ENCODE measurements at places on chromosomes 7 and 10.

GRCh38 chr7:42645906-42646305, 266.0 kb downstream of the C7orf25 start:
- DNase-seq: no peak

DNA sequence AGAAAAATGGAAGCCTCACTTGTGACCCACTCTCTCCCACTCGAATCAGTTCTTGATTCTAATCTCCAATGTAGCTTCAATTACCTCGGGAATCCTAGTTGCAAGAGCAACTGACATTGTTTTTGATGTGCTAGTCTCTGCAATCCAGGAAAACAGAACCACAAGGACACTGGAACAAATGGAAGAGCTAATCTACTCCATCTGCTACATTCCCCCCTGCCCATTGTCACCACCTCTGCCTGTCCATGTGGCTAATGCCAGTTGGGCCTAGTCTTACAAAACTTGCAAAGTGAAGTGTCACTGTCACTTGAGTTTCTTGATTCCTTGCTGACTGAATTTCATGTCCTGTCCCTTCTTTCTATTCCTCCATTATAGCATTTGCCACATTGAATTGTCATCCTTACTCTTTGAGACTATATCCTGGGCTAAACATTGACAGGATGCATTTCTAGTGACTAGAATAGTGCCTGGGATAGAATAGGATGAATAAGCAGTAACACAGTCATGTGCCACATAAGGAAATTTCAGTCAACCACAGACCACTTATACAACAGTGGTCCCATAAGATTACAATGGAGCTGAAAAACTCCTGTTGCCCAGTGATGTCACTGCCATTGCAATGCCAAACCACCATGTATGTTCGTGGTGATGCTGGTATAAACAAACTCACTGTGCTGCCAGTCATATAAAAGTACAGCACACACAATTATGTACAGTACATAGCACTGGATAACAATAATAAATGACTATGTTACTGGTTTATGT, 13.5 kb downstream of the GCC1 start:
- DNase-seq: no peak

- no peak for DNase-seq
These were observed 19.2 kb downstream of the MMRN2 start for GRCh38 chr10:86938260-86938659.

DNA sequence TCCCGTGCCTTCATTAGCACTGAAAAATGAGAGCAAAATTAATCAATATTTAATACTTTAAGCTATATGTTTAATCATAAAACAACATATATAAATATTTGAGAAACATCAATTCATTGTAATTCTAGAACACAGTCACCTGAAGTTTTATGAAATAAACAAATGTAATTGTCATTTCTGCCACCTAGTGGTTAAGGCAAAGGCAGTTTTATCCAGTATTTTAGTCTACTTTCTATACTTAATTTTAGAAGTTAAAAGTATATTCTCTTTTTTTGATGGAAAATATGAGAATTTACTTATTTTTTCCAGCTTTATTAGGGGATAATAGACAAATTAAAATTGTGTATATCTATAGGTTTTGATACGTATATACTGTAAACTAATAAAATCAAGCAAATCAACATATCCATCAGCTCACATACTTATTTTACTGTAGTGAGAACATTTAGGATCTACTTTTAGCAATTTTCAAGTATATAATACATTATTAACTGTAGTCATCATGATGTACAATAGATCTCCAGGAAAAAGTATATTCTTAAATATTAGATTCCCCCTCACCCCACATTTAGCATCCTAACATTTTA, 16.9 kb downstream of the PCGF6 start:
- no peak for DNase-seq

DNA sequence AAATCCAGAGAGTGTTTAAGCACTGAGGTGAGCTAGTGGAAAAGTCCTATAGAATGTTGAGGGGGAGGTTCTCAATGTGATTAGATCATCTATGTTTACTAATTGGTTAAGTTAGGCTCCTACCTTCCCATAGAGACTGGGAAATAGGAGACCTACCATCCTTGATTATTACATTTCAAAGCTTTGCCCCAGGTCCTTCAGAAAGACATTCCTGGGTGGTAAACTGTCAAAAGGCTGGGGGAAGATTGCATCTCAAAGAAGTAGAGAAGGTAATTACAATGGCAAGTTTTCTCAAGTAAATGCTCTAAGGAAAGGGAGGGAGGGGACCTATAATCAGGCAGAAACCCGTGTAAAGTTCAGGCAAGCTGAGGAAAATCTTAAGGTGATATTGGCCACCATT, 247.8 kb upstream of the SMIM30 start:
- no peak for DNase-seq

GRCh38 chr10:46251857-46252847, 34.6 kb upstream of the ANTXRL start:
- DNase-seq: peak; percentile 1

GRCh38 chr7:108419961-108420908, 36.0 kb downstream of the NRCAM start:
- DNase-seq: no peak

GRCh38 chr7:113308399-113308798, 190.0 kb upstream of the SMIM30 start:
- DNase-seq: no peak

DNA sequence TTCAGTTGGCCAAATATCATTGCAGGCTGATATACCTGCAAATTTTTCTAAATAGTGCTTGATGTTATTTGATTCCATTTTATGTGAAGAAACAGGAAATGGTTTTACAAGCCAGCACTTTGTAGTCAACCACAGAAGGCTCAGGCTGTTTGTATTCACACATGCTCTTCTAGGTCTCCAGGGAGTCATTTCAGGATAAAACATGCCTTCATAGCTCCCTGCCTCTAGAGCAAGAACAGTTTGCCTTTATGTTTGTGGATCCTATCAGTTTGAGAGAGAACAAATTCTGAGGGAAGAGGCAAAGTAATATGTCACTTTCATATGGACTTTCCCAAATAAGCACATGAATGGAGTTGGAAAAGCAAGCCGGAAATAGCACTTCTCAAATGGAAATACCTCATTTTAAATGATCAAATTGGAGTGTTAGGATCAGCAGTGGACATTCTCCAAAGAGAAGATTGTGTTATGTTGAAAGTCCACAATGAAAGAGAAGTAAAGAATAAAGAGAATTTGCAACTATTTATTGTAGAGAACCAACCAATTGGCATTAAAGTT, 277.6 kb downstream of the KCND2 start:
- no peak for DNase-seq

- DNase-seq: no peak
These were observed 64.4 kb upstream of the SFMBT2 start for GRCh38 chr10:7475046-7475911.

DNA sequence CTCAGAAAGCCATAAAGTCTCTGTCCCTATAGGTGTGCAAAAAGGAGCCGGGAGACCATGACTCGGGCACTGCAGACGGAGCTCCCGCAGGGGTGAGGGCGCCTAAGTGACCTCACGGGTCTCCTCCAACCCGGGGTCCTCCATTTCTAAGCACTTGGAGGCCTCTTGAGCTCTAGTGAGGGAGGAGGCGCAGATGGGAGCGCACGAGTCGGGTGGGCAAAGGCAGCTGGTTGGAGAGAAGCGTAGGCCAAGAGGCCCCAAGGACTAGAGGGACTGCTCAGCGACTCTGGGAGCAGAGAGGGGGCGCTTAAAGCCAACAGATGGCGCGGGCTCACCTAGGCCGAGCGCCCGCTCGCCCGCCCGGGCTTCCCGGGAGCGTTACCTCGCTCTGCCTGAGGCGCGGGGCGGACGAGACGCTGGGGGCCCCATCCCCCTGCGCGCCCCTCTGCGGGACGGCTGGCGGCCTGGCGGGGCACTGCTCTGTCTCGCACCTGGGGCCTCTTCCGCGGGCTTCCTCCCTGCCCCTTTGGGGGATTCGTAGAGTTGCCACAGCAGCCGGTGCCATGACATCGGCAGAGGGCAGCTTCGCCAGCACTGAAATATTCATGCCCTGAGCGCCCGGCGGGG, 523 bp upstream of the CDH23 start:
- peak; percentile 14 for DNase-seq

DNA sequence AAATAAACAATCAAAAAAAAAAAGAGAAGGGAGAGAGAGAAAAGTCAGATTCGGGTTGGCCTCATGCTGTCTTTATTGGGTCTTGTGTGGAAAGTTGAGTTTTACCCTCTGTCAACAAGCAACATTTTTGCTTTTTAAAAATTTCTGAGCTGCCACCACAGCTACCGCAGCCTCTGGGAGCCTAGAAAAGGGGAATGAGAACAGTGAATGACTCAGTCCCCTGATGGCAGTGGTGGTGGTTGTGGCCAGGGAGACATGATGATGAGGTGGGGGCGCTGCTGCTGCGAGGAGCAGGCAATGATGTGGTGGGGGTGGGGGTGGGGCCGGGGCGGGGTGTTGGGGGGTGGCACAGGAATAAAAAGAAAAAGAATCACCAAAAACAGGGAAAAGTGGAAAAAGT, 20.0 kb upstream of the CREB3L2 start:
- no peak for DNase-seq

DNA sequence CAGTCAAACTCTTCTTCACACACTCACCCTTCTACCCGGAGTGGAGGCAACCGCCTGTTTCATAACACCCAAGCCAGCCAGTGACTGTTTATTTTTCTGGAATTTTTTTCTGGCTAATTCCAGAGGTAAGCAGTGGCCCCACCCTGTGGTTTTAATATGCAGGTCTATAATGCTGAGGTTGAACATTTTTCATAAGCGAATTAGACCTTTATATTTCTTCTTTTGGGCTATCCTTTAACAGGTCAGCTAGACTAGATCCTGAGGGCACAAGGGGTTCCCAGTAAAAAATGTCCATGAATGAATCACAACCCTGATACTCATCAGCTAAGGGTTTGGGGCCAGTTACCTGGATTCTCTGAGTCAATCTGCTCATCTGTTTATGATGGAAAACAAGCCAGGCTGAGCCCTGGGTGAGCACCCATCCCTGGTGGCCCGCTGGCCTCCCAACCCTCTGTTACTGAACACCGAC, 76.2 kb downstream of the GRB10 start:
- DNase-seq: no peak

GRCh38 chr10:35007858-35008301, 82.3 kb downstream of the CUL2 start:
- DNase-seq: no peak

DNA sequence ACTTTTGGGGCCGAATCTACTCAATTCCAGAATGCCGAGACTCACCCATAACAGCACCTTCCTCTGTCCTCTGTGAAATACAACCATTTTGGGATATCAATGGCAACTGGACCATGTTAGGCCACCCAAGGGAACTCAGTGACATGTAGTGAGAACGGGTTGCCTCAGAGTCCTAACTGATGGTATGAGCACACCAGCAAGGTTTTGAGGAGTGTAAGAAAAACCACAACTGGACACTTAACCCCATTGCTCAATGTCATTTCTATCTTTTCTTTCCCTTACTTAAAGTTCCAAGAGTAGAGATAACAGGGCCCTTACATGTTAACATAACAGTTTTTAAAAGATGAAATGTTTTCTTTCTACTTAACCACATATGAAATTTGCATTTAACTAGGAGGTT, 67.1 kb downstream of the TNS3 start:
- DNase-seq: no peak

- DNase-seq: no peak
These were observed 478.2 kb upstream of the FOXK1 start for GRCh38 chr7:4203626-4204512.

GRCh38 chr7:101241443-101242349, 3.2 kb downstream of the FIS1 start:
- no peak for DNase-seq

DNA sequence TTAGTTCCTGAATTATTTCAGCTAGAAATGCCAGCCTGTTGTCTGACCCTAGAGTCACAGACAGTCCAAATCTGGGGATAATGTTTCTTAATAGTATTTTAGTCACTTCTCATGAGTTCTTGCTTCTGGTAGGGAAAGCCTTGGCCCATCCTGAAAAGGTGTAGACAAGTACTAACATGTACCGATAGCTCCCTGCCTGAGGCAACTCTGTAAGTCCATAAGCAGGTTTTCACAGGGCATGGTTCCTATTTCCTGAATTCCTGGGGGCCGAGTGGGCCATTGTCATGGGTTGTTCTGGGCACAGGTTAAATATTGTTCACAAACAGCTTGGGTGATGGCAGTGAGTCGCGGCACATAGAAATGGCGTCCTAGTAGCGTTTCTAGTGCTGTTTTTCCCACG, 3.1 kb upstream of the ZNF117 start:
- DNase-seq: no peak

- DNase-seq: no peak
These were observed 6.7 kb upstream of the STK17A start for GRCh38 chr7:43576241-43576640.

DNA sequence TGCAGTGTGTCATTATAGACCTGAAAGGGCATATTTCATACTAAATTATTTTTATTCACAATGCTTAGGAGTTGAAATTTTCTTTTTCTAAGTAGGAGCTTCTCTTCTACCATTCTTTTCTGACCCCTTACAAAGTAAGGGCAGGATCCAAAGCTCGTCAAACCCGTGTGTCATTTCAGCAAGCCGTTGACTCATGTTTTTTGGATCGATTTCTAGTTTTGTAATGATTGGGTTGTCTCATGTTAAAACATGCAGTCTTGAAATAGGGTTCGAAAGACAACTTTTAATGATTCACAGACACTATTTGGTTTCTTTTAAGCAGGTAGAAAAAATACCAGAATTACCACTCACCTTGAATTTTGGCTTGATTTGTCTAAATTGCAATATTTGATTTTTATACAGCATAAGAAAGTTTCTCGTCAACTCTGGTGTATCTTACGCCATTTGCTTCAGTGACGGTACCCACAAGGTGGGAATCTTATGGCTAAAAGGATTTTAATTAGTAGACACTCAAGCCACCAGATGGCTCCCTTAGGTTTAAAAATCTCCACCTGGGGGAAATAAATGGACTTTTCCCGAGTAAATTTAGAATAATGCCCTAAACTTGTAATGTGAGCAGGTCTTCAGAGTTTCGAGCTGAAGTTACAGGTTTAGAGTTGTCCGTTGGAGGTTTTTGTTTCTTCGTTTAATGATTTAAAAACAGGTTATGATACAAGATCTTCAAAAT, 283.4 kb downstream of the CCDC3 start:
- DNase-seq: no peak

- no peak for DNase-seq
These were observed 5.0 kb downstream of the PRKG1 start for GRCh38 chr10:51079331-51079730.

DNA sequence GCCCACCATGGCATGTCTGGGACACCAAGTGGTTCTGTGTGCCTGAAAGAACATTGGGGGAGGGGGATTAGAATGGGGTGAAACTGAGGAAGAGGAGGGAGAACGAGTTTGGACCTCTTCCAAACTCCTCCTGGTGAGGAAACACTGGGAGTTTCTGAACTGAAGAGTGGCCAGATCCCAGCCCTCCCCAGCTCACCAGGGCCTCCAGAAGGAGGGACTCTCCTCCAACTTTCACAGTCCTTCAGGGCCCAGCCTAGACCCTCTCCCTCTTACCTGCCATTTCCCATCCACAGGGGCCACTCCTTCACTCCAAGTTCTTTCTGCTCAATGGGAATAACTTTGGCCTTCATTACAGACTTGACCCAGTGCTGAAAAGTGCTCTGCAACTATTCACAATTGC, 132.0 kb upstream of the FOXK1 start:
- no peak for DNase-seq

- DNase-seq: peak; percentile 81
These were observed 14.4 kb downstream of the MXI1 start for GRCh38 chr10:110221721-110222261.

- DNase-seq: no peak
These were observed 5.9 kb downstream of the FEZF1 start for GRCh38 chr7:122298618-122299017.

GRCh38 chr7:127718340-127718679, 66.3 kb downstream of the SND1 start:
- DNase-seq: no peak

GRCh38 chr7:95578299-95578855, 17.9 kb downstream of the PDK4 start:
- DNase-seq: no peak

- DNase-seq: no peak
These were observed 165.2 kb upstream of the CDCA7L start for GRCh38 chr7:22110881-22111280.

Data from activated naive CD4-positive, alpha-beta T cell treated with Interleukin-2 at 50 U/mL for 16 hours (primary cell).